NCI-H460 (cell line): ENCODE measurements at places on chromosomes 2 and 18. TPM values are rescaled to one million over a fixed set of nuclear protein-coding genes. Genes with fewer than 3 reads are reported as not detected.

The IL36G gene
- not detected in 2 replicates for total RNA-seq

The FBLN7 gene
- total RNA-seq: 0.40 and 1.0 TPM in 2 replicates

The NTSR2 gene
- not detected in 2 replicates for total RNA-seq

The RAB17 gene
- 0.32 and 0.55 TPM in 2 replicates for total RNA-seq

The COL4A4 gene
- total RNA-seq: 6.6 and 8.0 TPM in 2 replicates
